Upper lobe of left lung (tissue), 6 donors: ENCODE measurements at places on chromosomes 13 and 19.
A peak's percentile ranks its signal among the peaks of the same experiment; 100 is the strongest.

DNA sequence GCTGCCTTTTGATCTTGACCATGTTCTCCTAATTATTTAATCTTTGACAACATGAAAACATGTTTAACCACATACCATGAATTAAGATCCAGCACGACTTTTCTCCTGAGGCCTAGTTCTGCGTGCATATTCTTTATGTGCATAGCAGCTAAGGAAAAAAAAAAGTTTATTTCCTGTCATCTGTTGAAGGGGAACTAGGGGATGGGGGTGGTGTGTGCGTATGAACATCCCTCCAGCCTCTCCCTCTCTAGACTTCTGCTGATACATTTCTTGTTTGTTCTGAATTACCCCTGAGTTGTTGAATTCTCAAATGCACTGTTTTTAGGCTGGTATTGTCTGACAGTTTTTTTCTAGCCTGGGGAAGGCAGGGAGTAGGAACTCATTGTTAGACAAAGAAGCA, 543.3 kb downstream of the FGF9 start:
- no peak for DNase-seq

GRCh38 chr13:112947796-112948195, 21.2 kb upstream of the MCF2L start:
- DNase-seq: peak; percentile 11

DNA sequence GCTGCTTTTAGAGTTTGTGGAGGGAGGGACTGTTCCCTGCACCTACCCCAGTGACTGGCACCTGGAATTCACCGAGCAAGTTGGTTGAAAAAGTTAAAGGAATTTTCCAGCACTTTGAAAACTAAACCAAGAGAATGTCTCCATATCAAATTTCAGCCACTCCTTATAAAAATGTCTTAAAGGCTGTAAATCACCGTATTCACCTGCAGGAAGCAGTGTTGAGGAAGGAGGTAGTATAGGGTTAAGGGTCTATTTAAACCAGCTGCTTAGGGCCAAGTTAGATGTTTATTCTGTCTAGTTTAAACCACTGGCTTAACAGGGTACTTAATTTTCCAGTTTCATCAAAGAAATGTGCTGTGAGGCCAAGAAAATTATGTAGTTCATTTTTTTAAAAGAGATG, 3.8 kb upstream of the RAB20 start:
- no peak for DNase-seq

- DNase-seq: no peak
Measured at GRCh38 chr13:95797016-95797415, 120.1 kb downstream of the DNAJC3 start.

- DNase-seq: no peak
Measured at GRCh38 chr19:48329167-48329891, 4.0 kb downstream of the EMP3 start.

- DNase-seq: no peak
Measured at GRCh38 chr19:15252398-15253018, 20.3 kb upstream of the EPHX3 start.

- DNase-seq: no peak
Measured at GRCh38 chr19:12224676-12225075, 61.8 kb downstream of the ZNF136 start.

- no peak for DNase-seq
Measured at GRCh38 chr13:88592105-88592504, 920.9 kb downstream of the SLITRK5 start.

DNA sequence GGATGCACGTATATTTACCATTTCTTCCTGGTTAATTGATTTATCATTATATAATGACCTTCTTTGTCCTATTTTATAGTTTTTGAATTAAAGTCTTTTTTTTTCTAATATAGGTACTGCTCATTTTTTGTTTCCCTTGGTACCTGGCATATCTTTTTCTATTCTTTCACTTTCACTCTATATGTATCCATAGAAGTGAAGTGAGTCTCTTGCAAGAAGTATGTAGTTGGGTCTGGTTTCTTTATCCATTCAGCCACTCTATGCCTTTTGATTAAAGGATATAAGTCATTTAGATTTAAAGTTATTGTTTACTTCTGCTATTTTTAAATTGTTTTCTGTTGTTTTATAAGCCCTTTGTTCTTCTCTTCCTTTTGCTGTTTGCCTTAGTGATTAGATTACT, 194.3 kb upstream of the SLITRK6 start:
- DNase-seq: no peak

DNA sequence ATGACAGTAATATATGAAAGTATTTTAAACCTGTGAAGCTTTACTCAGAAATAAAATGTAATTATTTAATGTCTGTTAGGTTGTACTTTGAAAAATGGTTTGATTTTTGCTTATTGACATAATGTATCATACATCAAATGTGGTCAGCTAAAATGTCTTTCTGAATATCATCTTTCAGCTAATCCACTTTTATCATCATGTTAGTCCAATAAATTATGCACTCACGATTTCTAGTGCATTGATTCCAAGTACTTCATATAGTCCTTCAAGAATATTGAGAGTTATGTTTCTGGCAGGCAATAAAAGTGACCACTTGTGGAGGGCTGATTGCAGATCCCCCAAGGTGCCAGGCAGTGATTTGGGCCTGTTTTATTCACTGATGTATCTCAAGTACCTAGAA, 1204.1 kb downstream of the OLFM4 start:
- DNase-seq: no peak

- DNase-seq: peak; percentile 77
Measured at GRCh38 chr19:35738021-35738886, 4.0 kb downstream of the IGFLR1 start.

GRCh38 chr13:37187621-37188020, 82.2 kb upstream of the CSNK1A1L start:
- no peak for DNase-seq

GRCh38 chr13:69565334-69565733, 542.3 kb upstream of the ATXN8OS start:
- no peak for DNase-seq

GRCh38 chr13:39025433-39025839, 12.5 kb downstream of the PROSER1 start:
- DNase-seq: no peak

- DNase-seq: peak; percentile 56
Measured at GRCh38 chr19:45824041-45824471, 8.9 kb upstream of the RSPH6A start.

GRCh38 chr19:47781590-47782262, 3.2 kb downstream of the SELENOW start:
- DNase-seq: no peak

- DNase-seq: no peak
Measured at GRCh38 chr13:55219538-55219937, 1921.2 kb upstream of the PRR20A start.

GRCh38 chr13:43510956-43511901, 275.5 kb downstream of the ENOX1 start:
- DNase-seq: no peak

- no peak for DNase-seq
Measured at GRCh38 chr19:54660964-54661363, 1.8 kb upstream of the LILRB4 start.

- DNase-seq: no peak
Measured at GRCh38 chr19:40604647-40605215, 3.6 kb downstream of the LTBP4 start.

- no peak for DNase-seq
Measured at GRCh38 chr19:44951179-44952159, 3.7 kb upstream of the CLPTM1 start.

GRCh38 chr13:23418776-23419683, 14.5 kb downstream of the SACS start:
- no peak for DNase-seq

- no peak for DNase-seq
Measured at GRCh38 chr19:15248106-15248505, 15.9 kb upstream of the EPHX3 start.

DNA sequence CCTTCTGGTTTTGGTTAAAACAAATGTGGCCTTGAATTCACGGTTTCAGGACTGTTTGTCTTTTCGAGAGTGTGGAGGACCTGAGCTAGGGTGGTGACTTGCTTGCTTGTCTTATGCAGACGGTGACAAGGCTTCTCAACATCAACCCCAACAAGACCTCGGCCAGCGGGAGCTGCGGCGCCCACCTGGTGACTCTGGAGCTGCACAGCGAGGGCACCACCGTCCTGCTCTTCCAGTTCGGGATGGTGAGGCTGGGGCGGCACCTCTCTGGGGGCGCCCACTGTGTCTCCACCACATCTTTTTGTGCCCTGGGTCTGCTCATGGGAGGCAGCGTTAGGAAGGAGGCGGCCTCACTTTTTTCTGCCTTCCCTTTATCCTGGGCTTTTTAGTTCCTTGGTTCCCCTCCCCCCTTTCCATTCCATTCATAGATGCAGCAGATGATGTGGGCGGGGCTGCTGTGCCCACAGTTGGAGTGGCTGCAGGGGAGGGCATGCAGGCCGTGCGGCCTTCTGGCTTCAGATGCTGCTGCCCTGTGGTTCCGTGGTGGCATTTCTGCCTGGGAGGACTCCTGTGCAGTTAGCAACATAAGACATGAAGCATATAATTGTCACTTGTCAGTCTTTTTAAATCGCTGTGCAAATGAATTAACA, 23.3 kb downstream of the LAMP1 start:
- no peak for DNase-seq

DNA sequence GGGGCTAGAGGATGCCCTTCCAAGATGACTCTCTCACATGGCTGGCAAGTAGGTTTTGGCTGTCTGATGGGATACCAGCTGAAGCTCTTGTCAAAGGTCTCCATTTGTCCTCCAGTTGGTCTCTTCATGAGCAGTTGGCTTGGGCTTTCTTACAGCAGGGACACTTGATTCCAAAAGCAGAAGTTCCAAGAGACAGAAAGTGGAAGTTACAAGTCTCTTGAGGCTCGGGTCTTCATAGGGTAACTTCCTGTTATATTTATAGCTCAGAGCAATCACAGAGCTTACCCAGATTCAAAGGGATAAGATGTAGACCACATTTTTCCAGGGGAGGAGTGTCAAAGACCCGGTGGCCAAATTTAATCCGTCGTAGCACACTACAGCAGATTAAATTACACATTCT, 440.0 kb downstream of the RFC3 start:
- no peak for DNase-seq

DNA sequence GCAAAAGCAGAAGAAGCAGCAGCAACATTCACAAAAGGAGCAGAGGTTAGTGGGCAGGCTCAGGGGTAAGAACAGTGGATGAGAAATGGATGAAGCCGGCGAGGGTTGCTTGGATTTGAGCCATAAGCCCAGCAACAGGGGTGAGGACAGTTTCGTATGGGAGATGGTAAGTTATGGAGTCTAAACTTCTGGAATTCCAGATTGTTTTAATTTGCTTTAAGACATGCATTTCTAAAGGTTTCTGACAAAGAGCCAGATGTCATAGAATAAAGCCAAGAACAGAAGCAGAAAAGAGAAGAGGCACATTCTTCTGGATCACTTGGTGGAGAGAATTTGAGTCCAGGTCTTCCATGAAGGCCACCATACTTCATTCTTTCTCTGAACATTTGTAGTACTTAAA, 76.6 kb downstream of the TNFSF11 start:
- DNase-seq: no peak

GRCh38 chr19:42436006-42436405, 6.7 kb downstream of the CXCL17 start:
- peak; percentile 78 for DNase-seq

GRCh38 chr19:55115446-55116065, 1.9 kb downstream of the PPP1R12C start:
- no peak for DNase-seq

- no peak for DNase-seq
Measured at GRCh38 chr19:49488046-49488862, 846 bp downstream of the RPL13A start.

- DNase-seq: no peak
Measured at GRCh38 chr19:9836021-9836420, 903 bp downstream of the PIN1 start.

DNA sequence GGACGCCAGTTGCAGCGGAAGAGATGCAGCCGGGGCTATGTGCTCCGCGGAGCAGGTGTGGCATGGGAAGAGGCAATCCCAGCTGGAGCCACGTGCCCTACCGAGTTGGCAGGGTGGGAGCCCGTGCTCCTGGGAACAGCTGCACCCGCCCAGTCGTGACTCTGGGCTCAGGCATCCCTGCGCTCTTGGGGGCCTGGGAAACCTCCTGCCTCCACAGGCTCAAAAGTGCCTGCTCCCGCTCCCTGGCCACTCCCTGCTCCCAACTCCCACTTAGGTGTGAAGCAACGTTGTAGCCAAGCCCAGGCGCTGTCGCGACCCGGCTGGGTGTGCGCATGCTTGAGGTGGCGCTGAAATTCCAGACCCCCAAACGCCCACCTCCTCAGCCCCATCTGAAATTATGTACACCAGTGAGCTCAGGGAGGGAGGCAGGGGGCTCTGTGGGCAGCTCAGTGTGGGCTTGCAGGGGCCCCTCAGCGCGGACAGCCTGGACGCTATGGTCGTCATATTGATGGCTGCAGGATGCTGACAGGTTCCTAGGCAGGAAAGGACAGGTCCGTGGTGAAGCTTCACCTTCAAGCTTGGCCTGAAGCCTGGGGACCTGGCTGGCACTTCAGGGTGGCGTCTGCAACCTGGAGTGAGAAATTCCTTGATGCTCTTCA, 429.9 kb downstream of the SLITRK1 start:
- DNase-seq: no peak

DNA sequence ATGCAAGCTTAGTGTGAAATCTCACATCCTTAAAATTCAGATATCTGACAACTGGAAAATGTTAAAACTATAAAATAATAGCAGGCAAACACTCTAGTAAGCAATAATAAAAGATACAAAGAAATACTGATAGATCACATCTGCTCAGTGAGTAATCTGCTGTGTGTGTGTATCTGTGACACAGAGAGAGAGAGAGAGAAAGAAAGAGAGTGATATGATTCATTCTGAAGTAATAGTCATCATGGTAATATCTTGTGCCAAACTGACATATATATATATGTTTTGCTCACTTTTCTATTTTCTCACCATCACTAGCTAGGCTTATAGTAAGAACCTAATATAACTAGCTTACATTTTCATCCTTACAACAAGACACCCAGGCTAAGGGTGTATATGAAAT, 288.0 kb upstream of the SLITRK6 start:
- DNase-seq: no peak

GRCh38 chr19:39212375-39212742, 8.3 kb upstream of the SYCN start:
- peak; percentile 54 for DNase-seq

DNA sequence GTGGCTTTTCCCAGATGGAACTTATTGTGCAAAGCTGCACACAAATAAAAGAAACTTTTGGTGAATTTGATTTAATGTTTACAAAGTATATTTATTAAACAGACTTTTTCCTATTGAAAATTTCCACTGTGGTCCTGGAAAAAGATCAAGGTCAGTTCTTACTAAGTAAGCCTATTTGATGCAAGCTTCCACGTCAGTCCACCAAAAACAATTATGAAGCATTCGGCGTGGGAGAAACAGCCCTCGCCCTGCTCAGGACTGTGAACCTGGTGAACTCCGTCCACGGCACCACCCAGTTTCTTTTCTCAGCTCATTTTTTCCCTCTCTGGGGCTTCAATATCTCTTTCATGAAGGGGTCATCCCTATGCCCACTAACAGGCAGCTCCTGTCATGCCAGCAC, 149.8 kb downstream of the EFNB2 start:
- no peak for DNase-seq

- DNase-seq: no peak
Measured at GRCh38 chr13:76449716-76450115, 436.5 kb downstream of the KCTD12 start.

GRCh38 chr13:90352763-90353162, 994.7 kb upstream of the MIR17HG start:
- no peak for DNase-seq
